H1 (cell line): ENCODE measurements at places on chromosomes 6 and 20. TPM values are rescaled to one million over a fixed set of nuclear protein-coding genes. Genes with fewer than 3 reads are reported as not detected.

Gene TRIM40
- not detected in 2 replicates for polyA plus RNA-seq

Gene LPA
- 0.08 TPM in 1 of 2 replicates, not detected in the other for polyA plus RNA-seq

Gene ABHD16B
- 0.05 TPM in 1 of 2 replicates, not detected in the other for polyA plus RNA-seq

Gene INSM1
- 0.86 and 1.4 TPM in 2 replicates for polyA plus RNA-seq

Gene R3HDML
- 0.06 TPM in 1 of 2 replicates, not detected in the other for polyA plus RNA-seq

Gene MGME1
- 13.7 and 27.7 TPM in 2 replicates for polyA plus RNA-seq

Gene PRPF6
- 27.9 and 42.8 TPM in 2 replicates for polyA plus RNA-seq

Gene SRXN1
- polyA plus RNA-seq: 12.2 and 12.7 TPM in 2 replicates

Gene AGER
- 3.8 and 5.5 TPM in 2 replicates for polyA plus RNA-seq

Gene CDH26
- 0.78 and 1.5 TPM in 2 replicates for polyA plus RNA-seq

Gene TFAP2A
- polyA plus RNA-seq: 0.23 and 0.24 TPM in 2 replicates

Gene ESR1
- polyA plus RNA-seq: 0.03 and 0.05 TPM in 2 replicates

Gene LCA5
- polyA plus RNA-seq: 0.16 and 0.44 TPM in 2 replicates

Gene RRP36
- 20.6 and 33.9 TPM in 2 replicates for polyA plus RNA-seq

Gene OR10C1
- polyA plus RNA-seq: not detected in 2 replicates

Gene SCAND1
- polyA plus RNA-seq: 83.7 and 165 TPM in 2 replicates

Gene SH3BGRL2
- 3.8 and 6.0 TPM in 2 replicates for polyA plus RNA-seq

Gene SLC16A10
- 14.6 and 23.2 TPM in 2 replicates for polyA plus RNA-seq

Gene TGM3
- polyA plus RNA-seq: 0.08 and 0.12 TPM in 2 replicates

Gene DNAH8
- under 0.01 TPM in 1 of 2 replicates, not detected in the other for polyA plus RNA-seq

Gene KHDRBS2
- polyA plus RNA-seq: 5.2 and 5.5 TPM in 2 replicates

Gene LY6G6F
- not detected in 2 replicates for polyA plus RNA-seq

Gene SLC12A5
- 1.9 and 2.8 TPM in 2 replicates for polyA plus RNA-seq

Gene ALDH8A1
- 0.08 and 0.09 TPM in 2 replicates for polyA plus RNA-seq

Gene CDS2
- polyA plus RNA-seq: 38.0 and 54.0 TPM in 2 replicates

Gene ISM1
- polyA plus RNA-seq: 0.35 and 0.62 TPM in 2 replicates

Gene VSX1
- 0.05 and 0.14 TPM in 2 replicates for polyA plus RNA-seq

Gene ZNF341
- 5.8 and 7.0 TPM in 2 replicates for polyA plus RNA-seq

Gene CCM2L
- 15.8 and 23.1 TPM in 2 replicates for polyA plus RNA-seq

Gene C6orf58
- not detected in 2 replicates for polyA plus RNA-seq

Gene MRAP2
- polyA plus RNA-seq: 5.3 and 11.0 TPM in 2 replicates

Gene FAXC
- 13.6 and 23.2 TPM in 2 replicates for polyA plus RNA-seq

Gene EYA4
- polyA plus RNA-seq: 0.06 and 0.09 TPM in 2 replicates

Gene PKIB
- 13.5 and 14.5 TPM in 2 replicates for polyA plus RNA-seq

Gene SAMD3
- 1.2 and 1.8 TPM in 2 replicates for polyA plus RNA-seq

Gene LST1
- polyA plus RNA-seq: 0.25 TPM in 1 of 2 replicates, not detected in the other

Gene GJA10
- polyA plus RNA-seq: 0.17 and 0.21 TPM in 2 replicates

Gene DDX39B
- polyA plus RNA-seq: 896 and 1,164 TPM in 2 replicates

Gene MUC21
- not detected in 2 replicates for polyA plus RNA-seq

Gene IP6K3
- polyA plus RNA-seq: 0.73 and 0.93 TPM in 2 replicates

Gene WDR27
- polyA plus RNA-seq: 53.6 and 77.6 TPM in 2 replicates

Gene SLC22A2
- 0.23 TPM in 1 of 2 replicates, not detected in the other for polyA plus RNA-seq

Gene C6orf120
- polyA plus RNA-seq: 16.2 and 21.2 TPM in 2 replicates

Gene KCNK17
- 3.4 and 3.8 TPM in 2 replicates for polyA plus RNA-seq

Gene MCCD1
- polyA plus RNA-seq: not detected in 2 replicates

Gene ATP6V1G2
- 5.1 and 5.7 TPM in 2 replicates for polyA plus RNA-seq

Gene RIPOR3
- polyA plus RNA-seq: 3.6 and 5.6 TPM in 2 replicates

Gene MYH7B
- 0.15 and 0.25 TPM in 2 replicates for polyA plus RNA-seq

Gene TRIM10
- polyA plus RNA-seq: 0.06 and 0.08 TPM in 2 replicates
